Fibroblast of skin of right quadriceps (primary cell): ENCODE measurements at places on chromosomes 5 and 9.

- DNase-seq: peak; percentile 25
Observed at GRCh38 chr5:170603578-170604565, 100.1 kb downstream of the KCNIP1 start.

GRCh38 chr5:140632366-140633020, 482 bp downstream of the CD14 start:
- DNase-seq: peak; percentile 14

- no peak for DNase-seq
Observed at GRCh38 chr9:15403155-15403554, 19.5 kb upstream of the SNAPC3 start.

DNA sequence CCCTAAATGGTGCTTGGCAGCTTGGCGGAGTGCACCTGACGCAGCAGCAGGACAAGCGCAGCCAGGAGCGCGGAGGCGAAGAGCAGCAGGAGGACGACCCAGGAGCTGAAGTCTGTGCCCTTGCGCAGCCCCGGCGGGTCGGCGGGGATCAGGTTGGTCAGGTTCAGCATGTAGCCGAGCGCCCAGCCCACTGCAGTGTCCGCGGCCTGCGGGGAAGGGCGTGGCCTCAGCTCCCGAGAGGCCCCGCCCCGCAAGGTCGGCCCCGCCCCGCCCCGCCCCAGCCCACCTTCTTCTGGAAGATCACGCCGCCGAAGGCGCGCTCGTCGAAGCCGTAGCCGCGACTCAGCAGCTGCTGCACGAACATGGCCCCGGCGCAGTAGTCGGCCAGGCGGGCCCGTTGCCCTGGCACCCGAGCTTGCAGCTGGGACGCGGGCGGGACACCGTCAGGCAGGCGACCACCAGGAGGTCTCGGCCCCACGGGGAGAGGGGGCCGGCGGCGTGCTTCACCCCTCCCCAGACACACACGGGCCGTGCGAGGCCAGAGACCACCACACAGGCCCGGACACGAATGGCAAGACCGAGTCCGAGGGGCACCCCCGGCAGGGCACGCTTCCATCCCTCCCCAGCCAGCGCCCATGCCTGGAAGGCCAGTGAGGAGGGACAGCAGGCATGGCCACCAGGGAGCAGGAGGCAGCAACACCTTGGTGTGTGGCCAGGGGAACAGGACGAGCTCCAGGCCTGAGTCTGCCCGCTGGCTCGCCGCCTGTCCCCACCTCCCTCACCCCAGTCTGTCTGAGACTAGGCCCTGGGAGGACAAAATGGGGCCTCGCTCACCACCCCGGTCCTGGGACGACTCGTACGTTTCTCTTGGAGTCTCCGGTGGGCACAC, 2.9 kb upstream of the NPDC1 start:
- DNase-seq: no peak

DNA sequence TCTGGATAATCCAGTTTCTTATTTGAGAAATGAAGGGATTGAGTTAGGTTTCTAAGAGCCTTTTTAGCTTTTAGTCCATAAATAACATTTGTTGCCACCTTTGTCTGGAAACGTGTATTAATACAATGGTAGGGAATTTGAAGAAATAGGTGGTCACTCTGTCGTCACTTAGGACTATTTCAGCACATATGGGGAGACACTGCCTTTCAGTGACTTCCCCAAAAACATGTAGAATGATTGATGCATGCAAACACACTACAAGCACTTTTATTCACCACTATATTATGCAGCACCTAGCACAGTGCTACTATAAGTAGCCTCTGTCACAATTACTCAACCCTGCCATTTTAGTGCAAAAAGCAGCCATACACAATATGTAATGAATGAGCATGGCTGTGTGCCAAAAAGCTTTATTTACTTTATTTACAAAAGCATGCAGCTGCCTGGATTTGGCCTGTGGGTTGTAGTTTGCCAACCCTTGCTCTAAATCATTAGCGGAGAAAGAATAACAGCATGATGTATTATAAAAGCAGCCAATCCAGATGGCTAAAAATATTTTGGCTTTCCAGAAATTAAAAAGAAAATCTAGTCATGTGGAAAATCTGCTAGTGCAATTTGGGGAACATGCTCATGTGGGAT, 154.2 kb upstream of the HMHB1 start:
- DNase-seq: peak; percentile 66

- no peak for DNase-seq
Observed at GRCh38 chr5:124395926-124396325, 350.5 kb downstream of the ZNF608 start.

DNA sequence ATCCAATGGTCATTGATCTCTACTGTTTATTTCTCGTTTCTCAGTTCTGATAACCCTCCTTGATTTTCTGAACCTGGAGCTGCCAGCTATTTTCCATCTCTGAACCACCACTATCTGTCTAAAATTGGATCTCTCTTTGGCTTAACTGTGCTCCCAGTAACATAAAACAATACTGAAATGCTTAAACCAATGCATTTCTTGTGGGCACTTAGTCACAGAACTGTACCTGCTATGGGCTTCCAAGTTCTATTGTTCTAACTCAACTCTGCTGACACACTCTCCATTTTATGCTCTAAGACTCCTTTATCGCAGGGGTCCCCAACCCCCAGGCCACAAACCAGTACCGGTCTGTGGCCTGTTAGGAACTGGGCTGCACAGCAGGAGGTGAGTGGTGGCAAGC, 120.6 kb downstream of the LHFPL2 start:
- DNase-seq: no peak

GRCh38 chr9:108884701-108885100, 22.6 kb downstream of the ACTL7A start:
- DNase-seq: no peak
